Mesenteric fat pad (tissue), 1 donor: ENCODE measurements at places on chromosomes 2 and 18.

DNA sequence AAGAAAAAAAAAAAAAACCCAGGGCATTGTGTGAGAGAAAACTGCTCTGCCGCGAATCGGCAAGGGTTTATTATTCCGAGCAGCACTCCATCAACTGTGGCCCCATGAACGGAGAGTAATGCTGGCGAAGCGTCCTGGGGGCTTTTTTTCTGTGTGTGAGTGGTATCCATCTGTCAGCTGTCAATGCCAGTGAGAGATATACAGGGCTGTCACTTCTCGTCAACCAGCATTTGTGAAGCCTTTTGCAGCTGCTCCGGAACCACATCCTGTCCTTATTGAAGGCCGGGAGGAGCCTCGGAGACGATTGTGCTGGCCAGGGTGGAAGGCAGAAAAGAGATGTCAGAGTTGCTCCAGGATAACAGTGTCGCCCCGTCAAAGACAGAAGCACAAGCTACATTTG is 356.9 kb upstream of the SMIM21 start:
- no peak for DNase-seq

GRCh38 chr2:224263571-224264043 is 138.3 kb downstream of the FAM124B start:
- DNase-seq = no peak

GRCh38 chr2:132372276-132372675 is 44.3 kb upstream of the GPR39 start:
- no peak for DNase-seq

DNA sequence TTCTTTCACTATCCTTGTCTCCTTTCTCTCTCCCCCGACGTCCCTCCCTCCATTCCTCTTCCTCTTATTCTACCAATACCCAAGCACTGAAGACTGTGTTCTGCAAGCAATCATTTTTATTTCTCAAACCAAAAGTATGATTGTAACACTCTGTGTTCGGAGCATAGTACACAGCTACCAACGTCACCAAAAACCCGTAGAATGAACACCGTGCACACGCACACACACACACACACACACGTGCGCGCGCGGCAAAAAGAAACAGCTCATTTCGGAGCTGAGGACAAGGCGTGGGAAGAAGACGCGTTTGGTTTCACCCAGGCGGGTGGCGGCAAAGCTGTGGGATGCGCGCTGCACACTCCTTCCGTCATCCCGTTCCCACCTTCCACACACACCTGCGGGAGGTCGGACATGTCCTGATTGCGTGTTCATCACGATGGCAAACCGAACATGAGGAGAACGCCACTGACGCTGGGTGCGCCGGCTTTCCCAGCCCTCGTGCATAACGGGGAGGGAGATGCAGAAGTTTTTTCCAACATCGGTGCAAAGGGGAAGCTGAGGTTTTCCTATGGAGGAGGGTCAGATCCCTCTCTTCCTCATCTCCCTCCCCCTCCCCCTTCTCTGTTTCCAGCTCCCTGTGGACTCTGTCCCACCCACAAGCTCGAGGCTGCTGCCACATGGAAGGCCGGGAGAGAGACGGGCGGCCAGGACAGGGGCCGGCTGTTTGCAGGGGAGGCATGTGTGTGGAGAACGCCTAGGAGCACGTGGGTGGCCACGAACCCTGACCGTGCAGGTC is 20.4 kb downstream of the MBP start:
- DNase-seq = no peak

- no peak for DNase-seq
These were observed 16.1 kb upstream of the ACKR3 start for GRCh38 chr2:236553522-236553921.

DNA sequence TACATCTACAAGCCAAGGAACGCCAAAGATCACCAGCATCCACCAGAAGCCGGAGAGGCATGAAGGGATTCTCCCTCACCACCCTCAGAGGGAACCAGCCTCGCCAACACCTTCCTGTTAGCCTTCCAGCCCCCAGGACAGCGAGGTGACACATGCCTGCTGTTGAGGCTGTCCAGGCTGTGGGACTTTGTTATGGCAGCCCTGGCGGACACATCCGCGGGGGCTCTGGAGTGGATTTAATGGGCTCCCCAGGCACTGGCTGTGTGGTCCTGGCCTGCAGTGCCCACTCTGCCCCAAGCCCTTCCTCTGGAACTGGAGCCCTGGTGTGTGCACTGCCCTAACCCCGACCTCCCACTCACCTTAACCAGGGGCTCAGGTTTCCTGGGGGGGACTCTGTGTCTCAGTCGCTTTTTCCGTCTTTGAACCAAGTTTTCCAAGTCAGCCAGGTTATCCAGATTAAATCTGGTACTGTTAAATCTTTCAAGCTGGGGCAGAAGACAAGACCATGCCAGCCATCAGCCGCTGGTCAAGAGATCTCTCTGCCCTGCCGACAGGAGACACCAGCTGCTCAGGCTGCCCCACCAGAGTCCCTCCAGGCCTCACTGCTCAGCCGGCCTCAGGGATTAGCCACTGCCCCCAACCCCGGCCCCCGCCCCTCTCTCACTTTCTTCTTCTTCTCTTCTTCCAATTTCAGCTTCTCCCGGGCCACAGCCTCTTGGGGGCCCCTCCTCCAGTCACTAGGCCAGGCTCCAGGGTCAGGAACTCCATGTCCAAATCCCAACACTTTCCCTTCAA is 1.9 kb downstream of the ANKRD23 start:
- DNase-seq = no peak

- DNase-seq = no peak
These were observed 110.5 kb upstream of the ID2 start for GRCh38 chr2:8571301-8571791.

GRCh38 chr2:223865907-223866508 is 28.6 kb upstream of the AP1S3 start:
- no peak for DNase-seq

GRCh38 chr2:28683100-28683706 is 68.4 kb upstream of the PPP1CB start:
- DNase-seq = no peak

- DNase-seq = no peak
These were observed 979.5 kb upstream of the CELF4 start for GRCh38 chr18:38545071-38545470.

GRCh38 chr2:209314653-209315052 is 109.2 kb upstream of the MAP2 start:
- no peak for DNase-seq

- DNase-seq = no peak
These were observed 36.5 kb downstream of the MYO3B start for GRCh38 chr2:170214309-170214948.

DNA sequence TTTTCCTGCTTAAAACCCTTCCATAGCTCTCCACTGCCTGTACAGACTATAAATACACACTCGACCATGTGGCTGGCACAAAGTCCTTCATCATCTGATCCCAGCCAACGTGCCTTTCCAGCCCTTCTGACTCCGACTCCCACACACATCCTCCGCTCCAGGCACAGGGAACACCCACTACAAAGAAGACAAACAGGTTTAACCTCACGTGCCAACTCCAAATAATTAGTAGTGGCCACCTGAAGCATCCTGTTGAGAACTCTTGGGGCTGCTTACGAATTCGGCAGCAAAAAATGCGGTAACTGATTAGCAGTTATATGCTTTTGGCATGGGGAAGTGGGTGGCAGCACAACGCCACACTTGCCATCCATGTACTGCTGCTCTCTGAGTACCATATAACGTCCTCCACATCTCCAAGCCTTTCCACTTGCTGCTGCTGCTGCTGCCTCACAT is 12.1 kb downstream of the SPIRE1 start:
- DNase-seq = no peak

GRCh38 chr2:123917241-123917640 is 107.8 kb upstream of the CNTNAP5 start:
- DNase-seq = no peak

DNA sequence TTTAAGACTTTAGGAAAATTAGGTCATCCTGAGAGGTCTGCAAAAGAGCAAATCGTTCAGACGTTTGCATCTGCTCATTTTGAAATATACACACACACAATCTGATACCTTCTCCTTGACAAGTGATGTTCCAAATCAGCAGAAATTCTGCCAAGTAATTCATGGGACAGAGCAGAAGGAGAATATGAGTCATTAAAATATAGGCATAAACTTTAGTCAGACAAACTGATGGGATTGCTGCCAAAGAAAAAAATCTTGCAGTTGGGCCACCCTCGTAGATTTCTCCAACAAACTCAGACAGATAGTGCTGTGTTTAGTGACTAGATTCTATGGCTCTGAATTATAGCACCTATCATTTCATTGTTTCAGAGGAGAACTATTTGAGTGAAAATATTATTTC is 336.3 kb downstream of the NYAP2 start:
- no peak for DNase-seq

GRCh38 chr2:190683802-190684201 is 34.9 kb downstream of the NAB1 start:
- no peak for DNase-seq

DNA sequence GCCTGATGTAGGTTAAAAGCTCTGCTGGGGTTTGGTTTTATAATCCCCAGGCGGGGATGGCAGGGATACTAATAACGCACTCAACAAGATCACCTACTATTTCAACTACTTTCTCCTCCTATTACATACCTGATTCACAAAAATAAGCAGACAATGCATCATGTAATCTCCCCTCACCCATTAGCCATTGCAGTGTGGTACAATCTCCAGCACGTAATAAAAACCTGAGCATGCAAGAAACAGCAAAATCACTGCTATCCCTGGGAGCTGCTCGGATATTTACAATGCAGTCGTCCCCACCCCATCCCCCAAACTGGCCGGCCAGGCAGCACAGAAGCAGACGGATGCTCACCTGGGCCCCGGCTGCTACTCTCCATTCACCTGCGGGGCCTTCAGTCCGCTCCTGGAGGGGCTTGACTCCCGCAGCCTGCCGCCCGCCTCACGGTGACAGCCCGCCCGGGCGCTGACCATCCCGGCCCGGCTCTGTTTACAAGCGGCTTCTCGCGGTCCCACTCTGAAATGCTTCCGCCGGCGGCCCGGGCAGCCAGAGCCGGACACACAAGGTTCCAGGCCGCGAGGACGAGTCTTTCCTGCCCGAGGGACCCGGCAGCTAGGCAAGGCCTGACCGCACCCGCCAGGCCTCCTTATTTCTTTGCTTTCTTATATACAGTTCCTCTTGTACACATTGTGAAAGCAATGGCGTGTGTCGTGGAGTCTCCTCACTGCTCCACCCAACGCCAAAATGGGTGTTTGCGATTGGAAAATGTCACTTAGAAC is at the start of gene PLEKHM3:
PLEKHM3 (minus strand) TSS at position 491 of the 777 bp plus-strand sequence. CDS start 23,888 bp downstream, outside the sequence.
- DNase-seq = peak; percentile 96

DNA sequence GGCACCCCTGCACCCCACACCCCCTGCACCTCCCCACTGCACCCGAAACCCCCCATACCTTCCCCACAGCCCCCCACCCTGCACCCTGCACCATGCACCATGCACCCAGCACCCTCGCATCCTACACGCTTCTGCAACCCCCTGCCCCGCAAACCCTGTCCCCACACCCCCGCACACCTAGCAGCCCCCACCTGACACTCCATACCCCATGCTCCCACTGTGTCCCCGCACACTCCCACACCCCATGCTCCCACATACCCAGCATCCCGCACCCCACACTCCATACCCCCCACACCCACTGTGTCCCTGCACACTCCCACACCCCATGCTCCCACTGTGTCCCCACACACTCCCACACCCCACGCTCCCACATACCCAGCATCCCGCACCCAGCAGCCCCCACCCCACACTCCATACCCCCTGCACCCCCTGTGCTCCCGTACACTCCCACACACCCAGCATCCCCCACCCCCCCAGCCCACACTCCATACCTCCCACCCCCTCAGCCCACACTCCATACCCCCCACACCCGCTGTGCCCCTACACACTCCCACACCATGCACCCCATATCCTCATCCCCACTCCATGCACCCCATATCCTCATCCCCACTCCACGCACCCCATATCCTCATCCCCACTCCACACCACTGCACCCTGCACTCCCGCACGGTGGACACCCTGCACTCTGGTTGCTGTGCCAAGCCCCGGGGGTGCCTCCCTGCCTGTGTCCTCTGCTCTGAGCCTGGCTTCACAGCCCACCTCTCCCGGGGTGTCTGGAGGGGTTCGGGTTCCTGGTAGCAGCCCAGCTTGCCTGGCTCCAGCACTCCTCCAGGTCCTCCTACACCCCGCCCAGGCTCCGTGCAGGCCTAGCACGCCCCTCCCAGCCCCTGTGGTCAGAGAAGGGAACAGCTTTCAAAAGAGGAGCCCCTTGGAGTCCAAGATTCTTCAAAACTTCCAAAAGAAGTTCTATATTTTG is 93.9 kb upstream of the CTDP1 start:
- DNase-seq = peak; percentile 85

DNA sequence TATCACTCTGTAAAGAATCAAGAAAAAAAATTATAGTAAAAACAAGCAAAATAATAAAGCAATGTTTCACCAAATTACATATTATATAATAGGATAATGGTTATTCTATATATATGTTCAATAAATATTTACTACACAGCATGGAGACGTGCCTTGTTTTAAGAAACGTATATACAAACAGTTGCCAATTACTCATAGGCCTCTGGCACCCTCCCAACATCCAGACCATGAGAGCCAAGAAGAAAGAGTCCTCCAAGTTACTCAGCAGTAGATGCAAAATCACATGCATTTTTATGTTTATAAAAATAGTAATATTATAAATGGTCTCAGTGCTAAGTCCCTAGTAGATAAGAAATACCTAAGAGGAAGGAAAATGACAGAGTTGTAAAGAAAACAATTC is 64.8 kb downstream of the REV1 start:
- no peak for DNase-seq

GRCh38 chr2:157764386-157764785 is 111.7 kb downstream of the ACVR1 start:
- DNase-seq = no peak

DNA sequence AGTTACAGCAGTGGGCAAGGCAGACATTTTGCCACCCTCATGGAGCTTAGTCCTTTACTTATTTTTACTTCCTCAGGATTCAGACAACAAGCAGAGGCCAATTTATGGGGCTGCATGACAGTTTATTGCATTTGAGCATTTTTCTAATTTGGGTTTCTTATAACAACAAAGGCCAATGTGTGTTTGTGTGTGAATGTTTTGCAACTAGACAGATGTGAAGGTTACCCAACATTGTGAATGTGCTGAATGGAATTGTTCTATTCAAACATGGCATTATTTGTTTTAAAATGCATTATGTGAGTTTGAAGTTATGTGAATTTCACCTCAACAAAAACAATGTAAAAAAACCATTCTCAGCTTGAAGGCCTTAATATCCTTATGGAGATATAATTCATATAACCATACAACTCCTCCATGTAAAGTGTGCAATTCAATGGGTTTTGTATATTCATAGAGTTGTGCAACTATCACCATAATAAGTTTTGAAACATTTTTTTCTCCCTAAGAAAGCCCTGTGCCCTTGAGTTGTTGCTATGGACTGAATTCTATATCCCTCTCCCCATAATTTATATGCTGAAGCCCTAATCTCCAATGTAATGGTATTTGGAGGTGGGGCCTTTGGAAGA is 57.3 kb downstream of the CCDC195 start:
- DNase-seq = no peak

GRCh38 chr2:172462373-172462848 is 35.0 kb downstream of the ITGA6 start:
- DNase-seq = no peak

GRCh38 chr2:62452701-62453454 is 53.1 kb downstream of the TMEM17 start:
- DNase-seq = no peak

- no peak for DNase-seq
These were observed 529.1 kb downstream of the IRS1 start for GRCh38 chr2:226270285-226271058.

- peak; percentile 24 for DNase-seq
These were observed 263.5 kb upstream of the PXDN start for GRCh38 chr2:2007551-2008501.
